ENCODE measurements at places on chromosomes 1 and 21.

GRCh38 chr1:100404821-100405220 lies 52.5 kb downstream of the CDC14A start:
- DNase-seq: no peak

DNA sequence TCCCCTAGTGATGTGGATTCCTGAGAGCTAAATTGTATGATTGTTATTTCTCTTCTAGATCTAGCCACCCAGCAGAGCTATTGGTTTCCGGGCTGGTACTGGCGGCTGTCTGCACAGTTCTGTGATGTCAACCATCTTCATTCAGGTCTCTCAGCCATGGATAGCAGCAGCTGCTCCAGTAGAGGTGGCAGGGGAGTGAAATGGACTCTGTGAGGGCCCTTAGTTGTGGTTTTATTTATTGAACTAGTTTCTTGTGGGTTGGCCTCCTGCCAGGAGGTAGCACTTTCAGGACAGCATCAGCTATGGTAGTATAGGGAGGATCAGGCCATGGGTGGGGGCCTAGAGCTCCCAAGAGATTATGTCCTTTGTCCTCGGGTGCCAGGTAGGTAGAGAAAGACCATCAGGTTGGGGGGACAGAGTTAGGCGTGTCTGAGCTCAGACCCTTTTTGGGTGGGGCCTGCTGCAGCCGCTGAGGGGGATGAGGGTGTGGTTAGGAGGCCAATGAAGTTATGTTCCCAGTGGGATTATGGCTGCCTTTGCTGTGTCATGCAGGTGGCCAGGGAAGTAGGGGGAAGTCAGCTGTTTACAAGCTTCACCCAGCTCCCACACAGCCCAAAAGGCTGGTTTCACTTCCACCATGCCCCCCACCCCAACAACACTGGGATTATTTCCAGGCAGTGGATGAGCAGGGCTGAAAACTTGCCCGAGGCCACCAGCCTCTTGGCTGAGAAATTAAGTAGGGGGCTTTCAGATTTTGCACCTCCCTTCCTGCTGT lies 55.1 kb upstream of the RGS4 start:
- DNase-seq: no peak

- DNase-seq: no peak
Observed at GRCh38 chr1:37035796-37036666, 1.7 kb upstream of the GRIK3 start.

DNA sequence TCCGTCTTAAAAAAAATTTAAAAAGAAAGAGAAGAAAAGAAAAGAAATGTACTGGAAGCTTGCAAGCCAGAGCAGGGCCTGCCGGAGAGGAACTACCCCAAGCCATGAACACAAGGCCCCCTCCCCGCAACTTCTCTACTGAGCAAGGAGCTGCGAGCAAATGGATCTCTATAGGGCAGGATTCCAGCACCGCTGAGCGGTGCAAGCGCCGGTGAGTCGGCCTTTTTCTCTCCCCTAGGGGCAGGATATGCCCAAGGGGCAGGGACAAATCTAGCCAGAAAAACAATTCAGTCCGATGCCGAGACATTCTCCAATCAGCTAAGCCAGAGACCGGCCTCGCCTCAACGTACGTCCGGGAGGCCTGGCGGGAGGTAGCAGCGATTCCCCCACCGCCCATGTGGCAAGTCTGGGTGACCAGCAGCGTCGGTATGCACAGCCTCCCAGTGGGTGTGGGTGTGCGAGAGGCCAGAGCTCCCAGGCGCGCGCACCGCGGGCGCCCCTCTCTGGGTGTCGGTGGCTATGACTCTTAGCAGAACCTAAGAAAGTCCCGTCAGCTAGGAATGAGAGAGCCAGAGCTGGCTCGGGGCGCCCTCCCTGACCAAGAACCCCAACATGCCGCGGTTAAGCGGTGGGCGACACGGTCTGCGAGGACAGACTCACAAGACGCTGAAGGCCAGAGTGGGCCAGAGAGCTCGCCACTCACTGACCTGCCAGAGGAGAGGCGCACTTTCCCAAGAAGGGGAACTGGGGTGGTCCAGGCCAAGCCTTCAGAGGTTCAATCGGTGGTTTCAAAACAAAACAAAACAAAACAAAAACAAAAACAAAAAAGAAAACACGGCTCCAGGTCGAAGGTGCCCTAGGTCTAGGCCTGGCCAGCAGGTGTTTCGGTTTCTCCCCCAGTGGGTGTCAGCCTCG lies 1.9 kb downstream of the CSMD2 start:
- peak; percentile 13 for DNase-seq

DNA sequence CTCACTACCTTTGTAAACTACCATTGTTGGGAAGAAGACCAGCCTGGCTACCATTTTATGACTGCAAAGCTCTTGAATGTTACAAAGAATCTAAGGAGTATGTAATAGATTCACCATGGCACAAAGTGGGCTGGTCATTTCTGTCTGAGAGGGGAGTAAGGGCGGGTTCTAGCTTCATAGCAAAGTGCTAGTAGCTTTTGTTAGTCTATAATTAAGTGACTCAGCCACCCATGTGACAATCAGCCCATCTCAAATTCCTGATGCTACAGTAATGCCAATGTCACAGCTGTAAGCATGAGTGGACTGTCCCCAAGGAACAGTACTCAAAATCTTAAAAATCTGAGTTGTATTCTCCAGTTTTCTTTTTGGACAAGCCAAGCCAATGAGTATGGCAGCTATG lies 15.4 kb upstream of the OTUD3 start:
- no peak for DNase-seq

- no peak for DNase-seq
Observed at GRCh38 chr1:153532181-153532580, 3.6 kb downstream of the S100A6 start.

DNA sequence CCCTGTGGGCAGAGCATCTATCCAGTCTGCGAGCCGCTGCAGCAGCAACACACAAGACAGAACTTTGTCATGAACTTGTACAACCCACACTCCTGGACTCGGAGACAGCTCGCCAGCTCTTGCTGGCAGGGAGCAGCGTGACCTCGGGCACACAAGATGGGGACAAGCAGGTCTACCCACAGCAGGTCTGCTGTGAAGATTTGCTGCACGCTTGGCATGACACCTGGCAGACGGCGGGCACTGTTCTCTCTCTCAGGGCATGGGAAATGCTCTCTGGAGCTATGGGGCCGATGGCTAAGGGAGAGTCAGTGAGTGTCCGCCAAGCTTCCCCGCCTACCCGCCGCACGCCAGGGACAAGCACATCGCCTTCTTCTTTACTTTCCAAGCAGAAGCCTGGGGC lies 90.0 kb downstream of the STUM start:
- no peak for DNase-seq

DNA sequence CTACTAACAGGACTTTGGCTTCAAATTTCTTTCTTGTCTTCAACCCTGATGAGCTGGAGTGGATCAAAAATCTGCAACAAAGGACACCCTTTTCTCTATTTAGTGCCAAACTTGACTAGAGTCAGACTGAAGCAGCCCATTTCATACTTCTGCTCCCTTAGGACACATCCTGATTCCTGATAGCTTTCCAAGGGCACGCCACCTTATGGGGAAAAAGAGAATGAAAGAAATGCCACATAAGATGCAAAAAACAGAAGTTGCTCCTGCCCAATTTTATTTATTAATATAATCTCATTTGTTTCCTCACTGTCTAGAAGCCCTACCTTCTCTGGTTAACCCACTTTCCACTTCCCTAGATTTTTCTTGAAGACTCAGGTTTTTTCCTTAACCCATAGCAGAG lies 72.7 kb upstream of the NBPF4 start:
- no peak for DNase-seq

GRCh38 chr1:30108186-30108585 lies 615.2 kb downstream of the MATN1 start:
- no peak for DNase-seq

DNA sequence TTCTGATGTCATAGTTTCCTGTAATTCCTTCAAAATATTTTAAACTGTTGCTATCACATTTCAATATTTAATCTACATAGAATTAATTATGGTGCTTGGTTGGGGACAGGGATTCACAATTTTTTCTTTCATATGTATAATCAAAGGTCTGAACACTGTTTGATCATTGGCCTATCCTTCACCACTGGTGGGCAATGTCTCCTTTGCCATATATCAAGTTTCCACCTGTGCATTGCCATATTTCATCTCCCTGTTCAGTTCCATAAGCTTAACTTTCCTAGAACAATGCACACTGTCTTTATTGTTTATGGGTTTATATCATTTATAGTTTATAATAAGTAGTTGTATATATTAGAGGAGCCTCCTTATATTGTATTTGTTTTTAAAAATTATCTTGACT lies 374.9 kb upstream of the PTBP2 start:
- DNase-seq: no peak

GRCh38 chr1:181152892-181153633 lies 64.6 kb downstream of the IER5 start:
- DNase-seq: no peak

DNA sequence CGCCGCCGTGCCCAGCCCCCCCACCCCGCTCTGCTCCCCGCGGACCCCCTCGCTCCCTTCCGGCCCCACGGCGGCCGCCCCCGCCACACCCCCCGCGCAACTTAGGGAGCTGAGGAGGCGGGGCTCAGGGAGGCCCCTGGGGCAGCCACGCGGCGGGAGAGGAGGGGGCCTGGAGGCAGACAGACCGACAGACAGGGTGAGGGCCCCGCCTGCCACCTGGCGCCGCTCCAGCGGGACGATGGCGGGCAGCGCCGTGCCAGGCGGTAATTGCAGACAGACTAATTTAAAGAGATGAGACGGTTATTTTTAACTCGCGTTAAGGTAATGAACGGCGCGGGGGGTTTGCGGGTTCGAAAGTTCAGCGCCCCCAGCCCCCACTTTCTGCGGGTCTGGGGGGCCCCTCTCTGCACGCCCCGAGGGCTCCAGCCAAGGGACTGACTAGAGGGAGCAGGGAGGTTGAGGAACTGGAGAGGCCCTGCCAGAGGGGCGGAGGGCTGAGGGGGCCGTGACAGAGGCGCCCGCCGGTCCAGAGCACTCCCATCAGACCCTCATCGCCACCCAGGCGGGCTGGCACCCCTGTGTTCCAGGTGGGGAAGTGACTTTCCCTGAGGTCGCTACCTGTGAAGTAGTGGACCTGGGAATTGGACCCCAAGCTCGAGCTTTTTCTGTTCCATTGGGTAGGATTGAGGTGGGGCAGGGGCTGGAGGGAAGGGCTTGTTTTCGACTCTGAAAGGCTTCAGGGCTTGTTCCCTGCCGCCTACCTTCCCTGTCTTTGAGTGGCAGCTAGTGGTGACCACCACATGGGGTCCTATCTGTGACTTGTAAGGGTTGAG lies 5.4 kb downstream of the FOXO6 start:
- peak; percentile 86 for DNase-seq

GRCh38 chr1:35656148-35656862 lies 15.0 kb upstream of the PSMB2 start:
- no peak for DNase-seq

DNA sequence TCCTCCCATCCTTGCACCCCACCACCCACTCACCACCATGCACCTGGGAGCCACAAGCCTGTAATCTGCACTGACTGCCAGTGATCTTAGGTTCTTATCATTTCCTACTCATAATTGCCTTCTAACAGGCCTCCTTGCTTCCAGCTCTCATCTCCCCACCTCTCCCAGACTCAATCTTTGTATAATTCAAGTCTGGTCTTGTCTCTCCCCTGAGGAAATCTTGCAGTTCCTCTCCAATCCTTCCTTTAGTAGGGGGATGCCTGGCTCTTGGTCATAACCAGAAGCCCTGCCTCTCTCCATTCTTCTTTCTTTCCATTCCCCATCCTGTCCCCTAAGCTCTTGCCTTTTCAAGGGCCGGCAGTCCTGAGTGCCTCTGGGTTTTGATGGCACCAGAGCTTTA lies 27.8 kb downstream of the PIGM start:
- no peak for DNase-seq

- DNase-seq: no peak
Observed at GRCh38 chr1:51000160-51000559, 30.1 kb downstream of the CDKN2C start.

GRCh38 chr1:192789871-192790270 lies 19.0 kb upstream of the RGS2 start:
- DNase-seq: no peak

- DNase-seq: no peak
Observed at GRCh38 chr1:169110236-169110635, 3.7 kb downstream of the ATP1B1 start.

DNA sequence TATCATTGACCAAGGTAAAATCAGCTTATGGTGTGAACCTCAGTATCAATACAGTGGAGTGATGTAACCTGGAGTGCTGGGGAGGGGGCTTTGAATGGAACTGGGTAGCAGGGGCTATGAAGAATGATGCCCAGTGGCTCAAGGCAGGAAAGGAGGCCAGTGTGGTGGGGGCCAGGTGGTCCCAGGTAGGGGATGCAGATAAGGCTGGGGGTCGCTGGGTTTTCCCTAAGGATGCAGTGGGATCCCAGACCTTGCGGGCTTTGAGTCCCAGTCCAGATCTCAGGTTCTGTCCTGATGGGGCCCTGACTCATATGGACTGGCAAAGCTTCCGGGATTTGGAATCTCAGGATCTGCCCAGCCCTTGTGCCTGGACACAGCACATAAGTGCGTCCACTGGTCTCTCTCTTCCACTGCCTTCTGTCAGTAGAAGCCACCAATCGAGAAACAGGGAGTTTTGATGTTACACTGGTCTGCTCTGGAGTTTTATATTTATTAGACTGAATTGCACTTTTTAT lies 52.0 kb downstream of the S100B start:
- DNase-seq: no peak

- peak; percentile 80 for DNase-seq
Observed at GRCh38 chr1:160006312-160006940, 25.4 kb downstream of the PIGM start.

GRCh38 chr21:46153247-46154154 lies 1.9 kb downstream of the FTCD start:
- DNase-seq: no peak

DNA sequence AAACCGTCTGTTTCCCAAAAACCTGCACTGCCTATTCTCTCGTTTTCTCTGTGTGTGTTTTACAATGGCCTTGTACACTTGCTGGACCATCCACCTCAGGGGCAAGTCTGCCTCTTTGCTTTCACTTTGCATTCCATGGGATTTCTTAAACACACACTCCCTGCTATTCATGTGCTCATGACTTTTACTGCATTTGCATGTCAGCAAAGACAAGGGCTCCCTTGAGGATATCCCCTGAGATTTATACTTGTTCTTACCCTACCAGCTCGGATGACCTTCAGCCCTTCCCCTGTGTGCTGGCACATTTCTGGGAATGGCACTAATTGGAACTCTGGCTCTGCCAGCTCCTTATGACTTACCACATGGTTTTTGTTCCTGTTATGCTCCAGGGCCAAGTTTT lies 386.9 kb downstream of the AMY1C start:
- DNase-seq: no peak

DNA sequence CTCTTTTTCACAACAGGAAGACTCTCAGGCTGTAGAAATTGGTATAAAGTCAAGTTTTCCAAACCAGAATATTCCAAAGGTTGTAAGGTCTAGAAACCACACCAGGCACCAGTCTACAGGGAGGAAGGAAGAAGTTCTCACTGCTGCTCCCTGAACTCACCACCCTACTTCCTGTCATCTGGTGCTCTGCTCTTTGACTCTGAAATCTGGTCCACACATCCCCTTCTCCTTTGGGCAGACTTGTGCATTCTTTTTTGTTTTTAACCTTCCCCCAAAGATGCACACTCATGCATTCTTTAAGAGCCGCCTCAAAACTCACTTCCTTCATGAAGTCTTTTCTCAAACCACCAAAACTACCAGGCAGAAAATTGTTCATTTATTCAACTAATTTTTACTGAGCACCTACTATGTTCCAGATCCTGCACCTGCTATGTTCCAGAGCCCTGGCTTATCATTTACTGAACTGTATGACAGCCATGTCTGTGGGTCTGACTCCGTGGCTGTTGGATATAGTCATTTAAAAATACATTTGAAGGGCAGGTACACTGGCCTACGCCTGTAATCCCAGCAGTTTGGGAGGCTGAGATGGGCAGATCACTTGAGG lies 30.1 kb upstream of the EPS15 start:
- no peak for DNase-seq

All from NCI-H1105 (cell line).